ENCODE measurements at places on chromosomes 3 and 15. TPM values are rescaled to one million over a fixed set of nuclear protein-coding genes. Genes with fewer than 3 reads are reported as not detected.

C3orf20 gene
- total RNA-seq: not detected

HYAL1 gene
- total RNA-seq: 4.5 TPM

AMIGO3 gene
- 0.24 TPM for total RNA-seq

ACKR4 gene
- total RNA-seq: not detected

C3orf85 gene
- not detected for total RNA-seq

P2RY14 gene
- total RNA-seq: not detected

CLRN1 gene
- total RNA-seq: not detected

CCR9 gene
- not detected for total RNA-seq

SIDT1 gene
- total RNA-seq: 0.13 TPM
